ENCODE measurements at places on chromosomes 4 and X.

- no peak for DNase-seq
These were observed 32.2 kb upstream of the PROM1 start for GRCh38 chr4:16116019-16116418.

DNA sequence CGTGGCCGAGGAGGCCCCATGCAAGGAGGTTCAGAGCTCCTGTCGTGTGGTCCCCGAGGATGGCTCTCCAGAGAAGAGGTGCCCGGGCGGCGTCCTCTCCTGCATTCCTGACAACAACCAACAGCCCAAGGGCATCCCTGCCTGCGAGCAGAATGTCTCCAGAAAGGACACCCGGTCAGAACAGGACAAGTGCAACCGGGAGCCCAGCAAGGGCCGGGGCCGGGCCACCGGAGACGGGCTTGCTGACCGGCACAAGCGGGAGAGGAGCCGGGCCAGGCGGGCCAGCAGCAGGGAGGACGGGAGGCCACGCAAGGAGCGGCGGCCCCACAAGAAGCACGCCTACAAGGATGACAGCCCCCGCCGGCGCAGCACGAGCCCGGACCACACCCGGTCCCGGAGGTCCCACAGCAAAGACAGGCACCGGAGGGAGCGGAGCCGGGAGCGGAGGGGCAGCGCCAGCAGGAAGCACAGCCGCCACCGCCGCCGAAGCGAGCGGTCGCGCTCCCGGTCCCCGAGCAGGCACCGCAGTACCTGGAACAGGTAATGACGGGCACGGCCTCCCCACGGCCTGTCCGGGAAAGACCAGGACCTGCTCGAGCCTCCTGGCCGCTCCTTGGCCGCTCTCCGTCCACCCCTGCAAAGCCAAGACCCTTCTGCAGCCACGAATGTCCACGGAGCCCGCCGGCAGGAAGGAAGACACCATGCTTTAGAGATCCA lies 9.8 kb downstream of the AKAP17A start:
- DNase-seq = no peak

- DNase-seq = no peak
These were observed 115.0 kb downstream of the CEP44 start for GRCh38 chr4:174398728-174399127.

DNA sequence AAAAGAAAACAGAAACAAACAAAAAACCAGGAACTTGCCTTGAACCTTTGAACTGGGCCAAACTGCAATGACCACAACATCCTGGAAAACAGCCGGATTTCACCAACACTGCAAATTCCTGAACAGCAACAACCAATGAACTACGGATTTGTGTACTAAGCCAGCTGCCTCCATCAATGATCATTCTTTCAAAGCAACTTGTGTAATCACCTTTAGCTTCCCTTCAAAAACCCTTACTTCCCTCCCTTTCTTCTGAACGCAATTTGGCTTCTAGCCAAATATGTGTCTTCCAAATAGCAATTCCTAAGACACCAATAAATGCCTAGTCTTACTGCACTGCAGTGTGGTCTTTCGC lies 98.5 kb upstream of the FAM47C start:
- DNase-seq = no peak

GRCh38 chr4:47862297-47862696 lies 24.4 kb upstream of the CORIN start:
- no peak for DNase-seq

DNA sequence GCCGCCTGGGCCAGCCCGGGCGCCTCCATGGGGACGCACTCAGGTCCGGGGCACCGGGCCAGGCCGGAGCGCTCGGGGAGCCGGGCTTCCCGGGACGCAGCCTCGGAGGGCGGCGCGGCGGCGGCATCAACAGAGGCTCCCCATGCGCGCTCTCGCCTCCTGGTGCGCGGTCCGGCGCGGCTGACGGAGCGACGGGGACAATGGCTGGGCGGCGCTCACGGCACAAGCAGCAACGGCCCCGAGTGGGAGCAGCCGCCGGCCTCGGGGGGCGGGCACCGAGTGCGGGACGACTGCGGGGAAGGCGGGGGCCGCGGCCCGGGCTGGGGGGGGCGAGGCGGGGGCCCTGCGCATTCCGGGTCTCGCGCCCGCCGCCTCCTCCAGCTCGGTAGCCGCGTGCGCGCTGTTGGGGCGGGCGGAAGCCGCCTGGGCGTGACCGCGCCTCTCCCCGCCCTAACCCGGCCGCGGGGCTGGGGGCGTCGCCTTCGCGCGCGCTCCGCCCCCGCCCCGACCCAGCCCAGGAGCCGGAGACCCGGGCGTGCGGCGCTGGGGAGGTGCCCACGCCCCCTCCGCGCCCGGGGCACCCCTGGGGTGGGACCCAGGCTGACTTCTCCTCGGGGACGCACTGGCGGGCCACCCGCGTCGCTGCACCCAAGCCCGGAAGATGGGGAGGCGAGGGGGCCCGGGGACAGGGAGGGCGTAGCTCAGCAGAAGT lies at the start of gene PRKX:
Gene PRKX (minus strand): TSS at position 425 of the 712 bp plus-strand sequence. CDS start 396 bp downstream, at position 29.
- peak; percentile 87 for DNase-seq

- DNase-seq = peak; percentile 64
These were observed 61.5 kb upstream of the MMAA start for GRCh38 chr4:145557720-145558119.

GRCh38 chr4:145929415-145930178 lies 9.0 kb downstream of the ZNF827 start:
- DNase-seq = no peak

DNA sequence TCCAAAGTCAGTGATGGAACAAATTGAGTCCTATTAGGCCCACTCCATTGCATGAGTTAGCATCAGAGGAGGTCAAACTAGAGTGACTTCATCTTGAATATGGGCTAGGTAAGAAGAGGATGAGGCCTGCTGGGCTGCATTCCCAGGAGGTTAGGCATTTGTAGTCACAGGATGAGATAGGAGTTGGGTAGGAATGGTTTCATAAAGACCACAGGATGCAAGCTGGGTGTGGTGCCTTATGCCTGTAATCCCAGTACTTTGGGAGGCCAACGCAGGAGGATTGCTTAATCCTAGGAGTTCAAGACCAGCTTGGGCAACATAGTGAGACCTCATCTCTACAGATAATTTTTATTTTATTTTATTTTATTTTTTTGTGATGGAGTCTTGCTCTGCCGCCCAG lies 26.8 kb downstream of the PDGFRA start:
- DNase-seq = no peak

DNA sequence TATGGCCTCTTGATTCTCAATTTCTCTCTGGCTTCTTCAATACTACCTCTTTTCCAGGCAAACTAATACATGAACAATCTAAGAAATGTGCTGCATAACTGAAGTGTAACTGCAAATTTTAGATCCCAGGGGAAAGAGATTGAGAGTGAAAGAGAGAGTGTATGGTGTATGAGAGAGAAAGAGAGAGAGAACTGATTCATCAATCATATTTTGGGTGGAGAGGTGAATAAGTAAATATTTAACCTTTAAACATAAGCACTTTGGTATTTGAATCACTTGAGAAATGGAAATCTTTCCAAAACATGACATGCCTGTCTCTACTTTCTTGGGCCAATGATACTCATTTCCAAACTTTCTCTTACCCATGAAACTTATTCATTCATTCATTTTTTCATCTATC lies 147.2 kb upstream of the DIPK2B start:
- DNase-seq = no peak

DNA sequence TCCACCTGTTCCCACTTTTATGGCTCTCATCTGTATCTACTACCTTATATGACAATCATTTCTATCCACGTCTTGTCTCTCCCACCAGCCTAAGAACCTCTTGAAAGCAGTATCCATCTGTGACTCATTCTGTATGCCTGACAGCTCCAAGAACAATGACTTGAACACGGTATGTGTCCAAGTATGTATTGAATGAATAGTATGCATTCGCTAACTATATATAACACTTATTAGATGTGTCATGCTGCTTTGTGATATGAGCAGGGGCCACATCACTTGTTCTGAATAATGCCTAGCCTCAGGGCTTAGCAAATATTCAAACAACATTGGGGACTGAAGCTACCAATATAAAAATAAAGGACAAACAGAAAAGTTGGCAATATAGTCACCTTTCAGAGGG lies 4.9 kb downstream of the OPHN1 start:
- DNase-seq = no peak

DNA sequence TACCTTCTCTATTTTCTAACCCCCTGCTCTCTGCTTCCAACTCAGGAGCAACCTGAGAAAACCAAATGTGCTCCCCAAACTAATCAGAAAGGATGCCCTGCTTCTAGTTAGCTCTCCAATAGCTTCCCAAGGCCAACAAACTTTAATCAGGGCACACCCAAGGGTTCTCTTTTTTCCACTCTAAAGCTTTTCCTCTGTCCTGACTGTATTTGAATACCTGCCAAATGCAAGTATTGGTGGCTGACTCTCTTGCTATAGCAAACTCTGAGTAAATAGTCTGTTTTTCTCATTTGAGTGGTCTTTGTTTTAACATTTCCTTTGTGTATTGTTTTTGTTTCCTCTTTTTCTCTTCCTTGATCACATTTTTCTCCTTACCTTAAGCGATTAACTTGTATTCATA lies 52.5 kb downstream of the GBA3 start:
- DNase-seq = no peak

DNA sequence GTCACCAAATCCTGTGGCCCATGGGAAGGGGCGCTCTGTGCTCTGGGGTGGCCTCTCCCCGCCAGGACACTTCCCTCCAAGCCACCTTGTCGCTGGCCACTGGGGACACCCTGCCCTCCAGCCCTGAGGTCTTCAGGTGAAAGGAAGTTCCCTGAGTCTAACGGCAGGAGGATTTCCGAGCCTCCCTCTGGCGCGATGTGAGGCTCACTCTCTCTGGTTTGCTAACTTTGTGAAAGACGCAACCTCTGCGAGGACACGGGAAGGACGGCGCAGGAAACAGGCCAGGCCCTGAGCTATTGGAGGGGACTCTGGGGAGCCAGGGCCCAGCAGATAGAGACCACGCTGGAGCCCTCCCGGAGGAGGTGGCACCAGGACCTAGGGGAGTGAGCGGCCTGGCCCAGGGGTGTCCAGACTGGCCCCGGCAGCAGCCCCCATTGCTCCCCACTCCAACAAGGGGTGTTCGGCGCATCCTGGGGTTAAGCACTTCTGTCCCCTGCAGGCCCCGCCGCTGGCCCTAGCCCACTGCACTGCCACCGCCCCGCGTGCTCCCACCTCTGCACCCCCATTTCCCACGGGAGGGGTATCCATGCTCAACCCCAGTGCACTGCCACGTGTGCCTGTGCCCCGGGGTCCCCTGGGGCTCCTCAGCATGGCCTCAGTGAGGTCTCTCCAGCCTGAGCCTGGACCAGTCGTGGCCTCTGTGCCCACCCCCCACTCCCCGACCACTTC lies 72.2 kb upstream of the MXD4 start:
- no peak for DNase-seq

DNA sequence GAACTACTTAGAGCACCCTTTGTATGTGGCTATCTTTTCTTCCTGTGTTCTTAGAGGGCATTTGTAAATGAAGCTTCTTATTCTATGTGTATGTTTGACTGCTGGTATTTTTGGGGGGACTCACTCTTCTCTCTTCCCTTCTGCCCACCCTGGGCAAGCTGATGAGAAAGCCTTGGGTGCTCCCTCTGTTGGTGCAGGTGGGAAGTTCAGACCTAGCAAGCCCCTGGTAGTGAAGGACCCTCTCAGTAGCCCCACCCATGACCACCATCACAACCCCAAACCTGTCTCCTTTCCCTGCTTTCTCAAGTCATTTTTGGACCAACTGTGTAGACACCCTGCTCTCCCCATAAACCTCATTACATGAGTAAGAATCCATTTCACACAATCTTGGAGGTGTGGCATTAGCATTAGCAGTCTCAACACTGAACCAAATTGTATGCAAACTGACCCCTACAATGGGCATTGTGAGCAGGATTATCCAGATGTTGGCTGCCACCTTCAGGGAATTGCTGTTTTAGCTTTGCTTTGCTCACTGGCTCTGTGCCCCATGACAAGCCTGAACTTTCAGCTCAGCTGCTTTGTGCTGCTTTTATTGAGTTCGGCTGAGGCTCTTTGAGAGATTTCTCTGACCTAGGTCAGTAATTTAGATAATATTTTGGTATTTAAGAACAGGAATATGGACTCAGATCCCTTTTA lies 27.9 kb downstream of the TRIM61 start:
- no peak for DNase-seq

DNA sequence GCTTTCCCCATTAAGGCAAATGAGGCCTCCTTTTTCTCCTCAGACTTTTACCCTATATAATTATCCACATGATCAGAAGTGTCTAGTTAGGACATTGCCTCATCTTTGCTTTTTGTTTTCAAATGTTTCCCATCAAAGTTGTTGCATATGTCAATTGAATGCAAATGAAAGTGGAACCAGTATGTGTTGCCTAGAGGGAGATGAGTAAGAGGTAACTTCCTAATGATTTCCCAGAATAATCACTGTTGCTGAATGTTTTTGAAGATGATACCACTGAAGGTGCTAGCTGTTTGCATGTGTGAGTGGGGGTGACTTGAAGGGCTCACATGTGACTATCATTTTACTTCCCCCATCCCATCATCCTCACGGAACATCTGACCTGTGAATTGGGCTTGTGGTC lies 33.9 kb downstream of the PAK3 start:
- DNase-seq = peak; percentile 37

- DNase-seq = no peak
These were observed 378.3 kb downstream of the PPP1R2C start for GRCh38 chrX:42399632-42400024.

- no peak for DNase-seq
These were observed 13.6 kb downstream of the RGS12 start for GRCh38 chr4:3306450-3306849.

GRCh38 chrX:156002507-156002906 lies 5.0 kb downstream of the IL9R start:
- no peak for DNase-seq

DNA sequence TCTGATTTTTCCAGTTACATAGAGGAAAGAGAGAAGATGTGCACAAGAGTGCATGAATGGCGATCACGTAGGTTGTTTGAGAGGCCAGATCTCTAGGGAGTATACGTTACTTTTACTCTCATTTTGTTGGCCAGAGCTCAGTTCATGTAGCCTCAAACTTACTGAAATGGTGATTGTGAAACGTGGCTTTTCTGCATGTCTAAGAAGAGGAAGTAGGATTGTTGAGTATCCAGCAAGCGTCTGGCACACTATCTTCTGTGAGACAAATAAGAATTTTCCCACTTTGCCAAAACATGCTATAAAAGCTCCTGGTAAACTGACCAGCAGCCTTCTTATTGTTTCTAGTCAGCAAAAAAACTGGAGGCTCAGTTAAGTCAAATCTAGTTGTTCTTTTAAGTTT lies 264.5 kb upstream of the EMCN start:
- DNase-seq = no peak

DNA sequence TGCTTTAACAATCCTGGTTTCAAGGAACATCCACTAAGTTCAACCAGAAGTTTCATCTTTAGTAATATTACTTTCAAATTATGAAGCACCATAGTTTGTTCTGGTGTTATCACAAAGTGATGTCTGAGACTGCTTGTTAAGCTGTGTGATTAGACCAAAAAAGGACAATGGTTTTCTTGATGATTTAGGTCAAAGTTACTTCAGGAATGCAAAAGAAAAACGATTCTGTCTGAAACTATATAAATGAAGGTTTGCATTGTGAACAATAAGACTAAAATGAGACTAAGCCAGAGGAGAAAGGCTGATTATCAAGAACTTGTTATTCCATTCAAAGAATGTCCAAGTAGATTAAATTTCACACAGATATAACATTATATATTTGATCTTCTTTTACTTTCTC lies 122.4 kb upstream of the ETNPPL start:
- DNase-seq = peak; percentile 15
